Skin of body (tissue), 3 donors: ENCODE measurements at places on chromosomes 13 and 19. TPM values are rescaled to one million over a fixed set of nuclear protein-coding genes. Genes with fewer than 3 reads are reported as not detected.

HSPB6 gene
- 18.4 TPM for total RNA-seq

RXFP2 gene
- not detected for total RNA-seq

LMTK3 gene
- total RNA-seq: 0.79 TPM

BRME1 gene
- 2.6 TPM for total RNA-seq

KLF5 gene
- total RNA-seq: 30.9 TPM

ALG11 gene
- 19.3 TPM for total RNA-seq

CBLC gene
- 12.5 TPM for total RNA-seq

GRCh38 chr19:46406976-46407375, 6.4 kb downstream of the CCDC8 start:
- DNase-seq: no peak

DNA sequence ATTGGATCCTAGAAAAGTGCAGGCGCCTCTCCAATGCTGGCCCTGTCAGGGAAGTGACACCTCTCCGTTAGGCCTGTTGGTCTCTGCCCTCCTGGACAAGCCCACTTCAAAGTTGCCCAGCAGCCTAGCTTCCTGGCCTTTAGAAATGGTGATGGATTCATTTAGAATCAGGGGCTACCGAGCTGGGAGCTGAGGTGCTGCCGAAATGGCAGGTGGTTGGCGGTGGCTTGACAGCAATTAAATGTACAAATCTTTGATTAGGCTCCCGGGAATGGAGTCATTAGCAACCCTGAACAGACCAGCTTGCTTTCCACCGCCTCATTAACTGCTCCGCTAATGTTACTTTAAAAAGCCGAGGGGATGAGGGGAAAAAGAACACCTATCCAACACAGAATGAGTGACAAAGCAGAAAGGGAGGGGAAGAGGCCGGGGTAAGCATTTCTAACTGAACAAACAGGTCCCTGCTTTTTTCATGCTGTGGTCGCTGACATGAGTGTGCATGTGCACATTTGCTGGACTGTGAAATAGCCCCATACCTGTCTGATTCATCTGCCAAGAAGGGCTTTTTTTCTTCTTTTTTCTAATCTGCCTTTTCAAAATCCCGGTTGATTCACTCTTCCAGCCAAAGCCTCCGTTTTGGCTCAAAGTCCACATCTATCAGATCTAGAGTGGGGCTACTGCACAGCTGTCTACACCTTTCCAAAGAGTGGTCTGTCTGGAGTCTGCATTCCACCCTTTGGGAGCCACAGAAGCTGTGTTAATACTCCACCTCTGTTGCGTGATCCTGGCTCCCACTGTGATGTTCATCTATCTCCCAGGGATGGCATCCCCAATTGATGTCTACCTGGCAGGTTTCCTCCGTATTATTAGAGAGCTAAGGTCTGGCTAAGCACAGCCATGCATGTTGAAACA, 431.9 kb downstream of the COG6 start:
- no peak for DNase-seq

DNA sequence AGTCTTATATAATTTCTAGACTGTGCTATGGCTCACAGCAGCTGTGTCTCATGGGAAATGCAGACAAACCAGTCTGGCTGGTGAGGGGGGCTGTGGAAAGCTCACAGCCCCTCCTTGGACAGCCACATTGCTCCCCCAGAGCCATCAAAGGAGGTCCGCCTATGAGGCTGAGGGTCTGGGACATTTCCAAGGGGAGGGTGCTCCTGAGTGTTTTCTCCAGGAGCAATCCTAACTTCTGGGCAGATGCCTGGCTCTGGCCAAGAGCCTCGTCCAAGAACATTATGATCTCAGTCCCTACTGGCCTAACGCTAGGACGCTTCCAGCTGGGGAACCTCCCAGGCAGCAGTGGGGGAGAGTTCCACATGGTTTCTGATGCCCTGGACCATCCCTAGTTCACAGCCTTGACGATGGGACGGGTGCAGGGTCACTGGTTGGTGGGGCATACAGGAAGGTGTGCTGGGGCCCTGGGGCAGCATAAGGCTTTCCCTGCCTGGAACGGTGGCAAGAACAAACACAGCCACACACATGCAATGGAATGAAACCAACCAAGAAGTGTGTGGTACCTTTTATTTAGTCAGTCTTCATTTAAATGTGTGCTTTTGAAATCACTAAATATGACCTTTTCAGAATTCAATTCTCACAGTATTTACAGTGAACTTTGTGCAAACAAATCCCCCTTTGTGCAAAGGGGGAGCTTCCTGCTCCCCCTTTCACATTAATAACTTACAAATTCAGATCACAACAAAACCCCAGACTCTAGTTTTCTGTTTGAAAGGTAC, 60.6 kb downstream of the CDADC1 start:
- peak; percentile 89 for DNase-seq

DNA sequence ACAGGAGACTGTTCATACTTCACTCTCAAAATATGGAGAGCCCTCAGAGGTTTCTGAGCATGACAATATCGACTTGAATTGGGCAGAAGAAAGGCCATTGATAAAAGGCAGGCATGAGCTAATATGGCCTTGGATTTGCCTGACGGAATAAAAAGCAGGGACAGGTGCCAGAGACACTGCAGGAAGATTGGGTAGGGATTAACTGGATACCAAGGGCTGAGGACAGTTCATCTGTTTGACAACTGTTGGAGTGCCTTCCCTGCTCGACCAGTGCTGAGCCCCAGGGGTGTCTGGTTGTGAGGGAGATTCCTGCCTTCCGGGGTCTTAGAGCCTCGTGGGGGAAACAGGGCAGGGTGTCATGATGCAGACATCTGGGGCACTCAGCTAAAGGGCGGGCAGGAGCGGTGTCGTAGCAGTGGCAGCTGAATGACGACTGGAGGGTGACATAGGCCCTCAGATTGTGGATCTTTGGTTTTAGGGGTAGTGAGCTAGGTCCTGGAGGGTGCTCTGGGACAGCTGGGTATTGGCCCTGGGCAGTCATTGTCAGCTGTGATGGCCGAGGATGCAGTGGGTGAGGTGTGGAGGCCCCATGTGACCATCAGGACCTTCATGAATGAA, 12.3 kb downstream of the GATAD2A start:
- no peak for DNase-seq

GRCh38 chr19:54262066-54262465, 5.0 kb upstream of the LILRB5 start:
- no peak for DNase-seq

DNA sequence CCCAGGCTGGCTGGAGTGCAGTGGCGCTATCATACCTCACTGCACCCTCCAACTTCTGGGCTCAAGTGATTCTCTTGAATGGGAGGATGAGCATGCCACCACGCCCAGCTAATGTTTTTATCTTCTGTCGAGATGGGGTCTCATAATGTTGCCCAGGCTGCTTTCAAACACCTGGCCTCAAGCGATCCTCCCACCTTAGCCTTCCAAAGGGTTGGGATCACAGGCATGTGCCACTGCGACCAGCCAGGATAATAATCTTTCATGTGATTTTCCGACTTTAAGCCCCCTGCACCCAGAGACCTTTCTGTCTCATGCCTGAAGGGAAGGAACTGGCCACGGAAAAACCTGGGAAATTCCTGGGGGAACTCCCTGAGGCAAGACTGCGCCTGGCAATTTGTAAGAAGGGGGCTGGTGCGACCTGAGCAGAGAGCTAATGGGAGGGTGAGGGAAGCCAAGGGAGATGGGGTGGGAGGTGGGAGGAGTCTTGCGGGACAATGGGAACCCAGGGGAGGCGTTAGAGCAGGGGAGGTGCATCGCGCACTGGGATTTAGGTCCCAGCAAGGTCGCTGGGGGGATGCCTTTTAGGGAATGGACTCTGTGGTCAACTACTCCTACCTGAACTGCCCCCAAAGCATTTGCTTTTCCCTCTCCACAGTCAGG, 1.2 kb upstream of the CCDC124 start:
- no peak for DNase-seq

- no peak for DNase-seq
Observed at GRCh38 chr13:113157929-113158747, at the start of gene PROZ. Gene PROZ (plus strand): TSS chr13:113158648. CDS start chr13:113158661, 13 bp downstream.

- DNase-seq: no peak
Observed at GRCh38 chr13:90757127-90757680, 590.3 kb upstream of the MIR17HG start.

GRCh38 chr13:37443538-37443937, 155.0 kb downstream of the POSTN start:
- no peak for DNase-seq

DNA sequence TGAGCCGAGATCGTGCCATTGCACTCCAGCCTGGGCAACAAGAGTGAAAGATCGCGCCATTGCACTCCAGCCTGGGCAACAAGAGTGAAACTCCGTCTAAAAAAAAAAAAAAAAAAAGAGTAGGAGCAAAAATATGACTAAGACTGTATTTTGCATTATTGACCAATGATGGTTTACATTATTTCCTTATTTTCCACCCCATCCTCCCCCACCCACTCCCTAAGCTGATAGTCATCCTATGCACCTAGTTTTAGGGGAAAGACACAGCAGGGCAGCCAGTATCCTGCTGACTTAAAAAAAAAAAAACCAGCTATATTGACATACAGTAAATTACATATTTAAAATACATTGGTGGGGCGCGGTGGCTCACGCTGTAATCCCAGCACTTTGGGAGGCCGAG, 25.1 kb downstream of the VAV1 start:
- DNase-seq: no peak

DNA sequence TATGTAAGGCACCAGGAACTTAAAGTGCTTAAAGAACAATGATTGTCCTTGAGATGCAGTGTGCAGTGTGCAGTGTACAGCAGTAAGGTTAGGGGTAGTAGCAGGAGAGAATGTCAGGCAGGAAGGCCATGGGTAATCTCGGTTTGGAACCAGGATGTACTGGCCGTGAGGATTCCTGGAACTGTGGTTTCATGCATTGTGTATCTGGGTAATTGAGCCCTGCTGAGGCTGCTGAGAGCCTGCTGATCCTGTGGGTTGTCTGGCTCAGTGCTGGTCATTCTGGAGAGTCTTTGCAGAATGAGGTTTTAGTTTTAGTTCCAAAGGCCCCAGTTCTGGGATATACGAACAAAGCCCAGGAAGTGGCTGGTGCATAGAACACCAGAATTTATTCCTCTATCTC, 71.0 kb downstream of the ZNF568 start:
- DNase-seq: no peak

DNA sequence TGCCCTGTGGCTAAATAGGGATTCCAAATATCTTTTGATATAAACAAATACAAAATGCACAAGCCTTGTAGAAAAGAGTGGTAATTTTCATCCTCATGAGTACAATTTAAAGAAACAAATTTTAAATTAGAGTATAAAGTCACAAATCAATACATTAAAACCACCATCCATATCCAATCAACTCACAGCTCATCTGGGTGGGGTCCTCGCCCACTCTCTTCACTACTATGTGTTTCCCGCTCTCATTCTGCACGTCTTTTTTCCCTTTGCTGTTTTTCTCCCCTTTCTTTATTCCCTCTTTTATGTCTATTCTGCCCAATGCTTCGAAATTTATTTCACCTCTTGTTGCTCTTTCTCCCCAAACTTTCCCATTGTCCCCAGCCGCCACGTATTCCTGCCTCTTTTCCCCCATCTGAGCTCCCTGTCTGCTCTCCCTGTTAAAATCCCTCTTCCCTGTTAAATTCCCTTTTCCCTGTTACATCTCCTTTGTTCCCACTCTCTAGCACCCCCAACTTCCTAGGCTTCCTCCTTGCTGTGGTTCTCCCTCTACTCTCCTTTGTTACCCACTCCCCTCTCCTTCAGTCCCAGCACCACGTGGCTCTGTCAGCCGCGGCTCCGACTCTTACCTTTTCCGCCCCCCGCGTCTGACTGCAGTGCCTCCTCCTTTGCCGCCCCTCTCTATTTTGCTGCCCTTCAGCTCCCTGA, 1.3 kb downstream of the ZNF616 start:
- peak; percentile 5 for DNase-seq

- no peak for DNase-seq
Observed at GRCh38 chr13:31605076-31605860, 134.1 kb upstream of the RXFP2 start.

DNA sequence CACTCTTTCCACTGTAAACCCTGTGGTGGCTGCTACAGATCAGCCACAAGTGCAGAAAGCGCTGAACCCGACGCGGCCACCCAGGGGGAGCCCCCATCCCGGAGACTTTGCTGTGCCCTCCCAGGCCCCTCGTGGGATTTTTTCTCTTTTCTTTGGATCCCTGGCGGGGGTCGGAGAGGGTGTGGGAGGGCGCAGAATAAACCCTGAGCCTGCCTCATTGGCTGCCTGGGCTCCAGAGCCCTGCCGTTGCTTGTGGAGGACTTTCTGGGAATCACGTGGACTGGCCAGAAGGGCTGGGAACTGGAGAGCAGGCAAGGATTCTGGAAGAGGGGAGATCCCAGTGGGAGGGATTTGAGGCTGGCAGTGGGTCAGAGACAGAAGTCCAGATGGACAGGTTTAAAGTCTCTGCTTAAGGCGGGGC, 24.9 kb downstream of the GADD45B start:
- no peak for DNase-seq

- no peak for DNase-seq
Observed at GRCh38 chr19:40191836-40192646, 815 bp downstream of the MAP3K10 start.

GRCh38 chr13:21399741-21400140, 59.4 kb downstream of the ZDHHC20 start:
- no peak for DNase-seq

DNA sequence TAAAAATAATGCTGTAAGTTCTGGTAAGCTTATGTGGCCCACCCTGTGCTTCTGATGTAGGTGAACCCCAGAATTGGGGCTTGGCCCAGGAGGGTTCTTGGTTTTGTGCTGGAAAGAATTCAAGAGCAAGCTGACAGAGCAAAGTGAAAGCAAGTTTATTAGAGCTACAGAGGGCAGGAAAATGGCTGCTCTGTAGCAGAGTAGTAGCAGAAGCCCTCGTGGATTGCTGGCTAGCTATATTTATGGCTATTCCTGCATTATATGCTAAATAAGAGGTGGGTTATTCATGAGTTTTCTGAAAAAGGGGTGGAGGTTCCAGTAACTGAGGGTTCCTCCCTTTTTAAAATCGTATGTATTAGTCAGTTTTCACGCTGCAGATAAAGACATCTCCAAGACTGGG, 20.6 kb upstream of the ZNF599 start:
- DNase-seq: no peak

GRCh38 chr19:678791-679388, 2.7 kb downstream of the FSTL3 start:
- peak; percentile 53 for DNase-seq

DNA sequence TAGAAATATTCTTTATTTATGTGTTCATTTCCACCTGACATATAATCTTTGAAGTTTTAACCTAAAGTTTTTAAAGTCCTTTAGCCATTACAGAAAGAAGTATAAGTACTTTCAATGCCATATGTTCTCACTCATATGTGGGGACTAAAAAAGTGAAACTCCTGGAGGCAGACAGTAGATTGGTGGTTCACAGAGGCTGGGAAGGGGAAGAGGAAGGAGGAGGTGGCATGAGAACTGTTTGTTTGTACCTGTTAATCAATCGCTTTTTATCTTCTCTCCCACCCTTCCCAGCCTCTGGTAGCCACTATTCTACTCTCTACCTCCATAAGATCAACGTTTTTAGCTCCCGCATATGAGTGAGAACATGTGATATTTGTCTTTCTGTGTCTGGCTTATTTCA, 131.1 kb downstream of the MYO16 start:
- no peak for DNase-seq
